ENCODE measurements at places on chromosomes 11 and 22. TPM values are rescaled to one million over a fixed set of nuclear protein-coding genes. Genes with fewer than 3 reads are reported as not detected.

TTC28 gene
- 9.8 TPM for total RNA-seq

DDI1 gene
- total RNA-seq = not detected

OR52I1 gene
- total RNA-seq = not detected

ART1 gene
- total RNA-seq = not detected

SCGB1C1 gene
- total RNA-seq = not detected

PRDM10 gene
- total RNA-seq = 6.3 TPM

SAA2 gene
- total RNA-seq = 37.6 TPM

DDIAS gene
- 0.57 TPM for total RNA-seq

PTDSS2 gene
- 31.7 TPM for total RNA-seq

CHADL gene
- 1.4 TPM for total RNA-seq

P2RY6 gene
- not detected for total RNA-seq

GLYAT gene
- not detected for total RNA-seq

ADM2 gene
- 23.1 TPM for total RNA-seq

KCNQ1OT1 gene
- 0.34 TPM for total RNA-seq

OR52I2 gene
- not detected for total RNA-seq

DCDC1 gene
- total RNA-seq = not detected

SERHL2 gene
- 1.6 TPM for total RNA-seq

OR52M1 gene
- total RNA-seq = not detected

GGTLC2 gene
- not detected for total RNA-seq

P4HA3 gene
- total RNA-seq = 0.21 TPM

Data from nasal cavity respiratory epithelium epithelial cell of viscerocranial mucosa (primary cell).